ENCODE measurements at places on chromosomes 7 and 10.

- DNase-seq = no peak
Observed at GRCh38 chr10:57979491-57979890, 288.2 kb downstream of the IPMK start.

DNA sequence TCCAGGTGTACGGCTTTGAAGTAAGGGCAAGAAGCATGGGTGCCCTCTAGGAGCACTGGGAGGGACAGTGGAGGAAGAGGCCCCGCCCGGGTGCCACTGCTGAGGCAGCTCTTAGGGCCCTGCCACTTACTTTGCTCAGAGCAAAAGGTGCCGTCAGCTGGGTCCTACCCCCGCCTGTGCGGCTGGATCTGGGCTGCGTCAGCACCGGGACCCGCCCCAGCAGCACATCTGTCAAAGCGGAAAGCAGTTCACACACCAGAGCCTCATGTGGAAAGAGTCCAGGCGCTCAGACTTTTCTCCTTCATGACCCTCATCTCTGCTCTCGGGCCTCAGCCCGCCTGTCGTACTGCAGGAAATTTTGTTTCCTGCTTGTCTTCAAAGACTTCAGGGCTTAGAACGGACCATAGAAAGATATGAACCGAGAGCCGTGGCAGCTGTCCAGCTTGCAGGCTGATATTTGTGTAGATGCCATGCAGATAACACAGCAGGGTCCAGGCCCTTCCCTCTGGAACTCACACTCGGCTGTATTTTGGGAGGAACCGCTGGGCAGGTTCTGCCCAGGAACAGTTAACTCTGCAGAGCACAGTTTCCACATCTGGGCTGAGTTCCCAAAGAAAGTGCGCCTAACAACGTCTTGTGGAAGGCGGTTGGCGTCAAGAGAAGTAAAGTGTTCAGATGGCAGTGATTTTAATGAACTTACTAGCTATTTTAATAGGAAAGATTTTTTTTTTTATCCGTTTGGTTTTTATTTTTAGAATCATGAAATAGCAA, 44.3 kb upstream of the PRKAR1B start:
- no peak for DNase-seq

DNA sequence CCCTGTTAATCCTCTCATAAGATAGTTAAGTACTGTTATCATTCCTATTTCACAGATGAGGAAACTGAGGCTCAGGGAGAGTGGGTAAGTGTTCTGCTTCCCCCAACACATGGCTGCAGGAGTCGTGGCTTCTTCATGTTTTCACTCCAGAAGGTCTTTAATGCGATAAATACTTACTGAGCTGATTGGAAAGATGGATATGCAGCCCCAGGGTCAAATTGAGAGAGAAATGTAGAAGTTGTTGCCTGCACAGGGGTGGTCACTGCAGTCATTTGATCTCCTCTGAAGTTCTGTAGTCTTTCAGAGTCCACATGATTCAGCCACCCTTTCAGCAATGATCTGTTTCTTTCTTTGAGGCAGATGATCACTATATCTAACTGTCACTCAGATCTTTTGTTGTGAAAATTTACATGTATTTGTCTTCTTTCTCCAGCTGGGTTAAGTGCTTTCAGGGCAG, 29.3 kb downstream of the CRCP start:
- no peak for DNase-seq

DNA sequence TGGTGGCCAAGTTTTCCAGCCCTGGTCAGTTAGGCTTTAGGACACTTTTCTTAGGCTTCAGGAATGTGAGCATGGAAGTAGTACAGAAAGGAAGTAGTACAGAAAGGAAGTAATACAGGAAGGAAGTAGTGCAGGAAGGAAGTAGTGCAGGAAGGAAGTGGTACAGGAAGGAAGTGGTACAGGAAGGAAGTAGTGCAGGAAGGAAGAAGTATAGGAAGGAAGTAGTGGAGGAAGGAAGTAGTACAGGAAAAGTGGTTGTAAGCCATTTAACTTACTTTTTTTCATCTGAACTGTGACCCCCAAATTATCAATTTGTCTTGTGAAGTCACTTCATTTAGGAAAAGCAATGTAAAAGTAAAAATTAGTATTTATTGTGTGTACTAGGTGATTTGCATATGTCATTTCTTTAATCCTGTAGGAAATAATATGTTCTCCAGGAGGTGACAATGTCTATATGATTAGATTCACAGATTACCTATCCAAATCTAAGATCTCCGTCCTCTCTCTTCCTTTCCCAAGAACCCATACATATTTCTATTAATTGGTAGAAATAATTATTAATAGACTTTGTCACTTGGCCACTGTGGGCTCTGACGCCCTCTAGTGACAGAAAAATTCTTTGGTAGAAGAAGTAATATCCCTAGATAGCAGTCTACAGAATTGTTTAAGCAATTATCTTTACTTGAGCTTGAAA, 3.9 kb upstream of the FAS start:
- peak; percentile 25 for DNase-seq

DNA sequence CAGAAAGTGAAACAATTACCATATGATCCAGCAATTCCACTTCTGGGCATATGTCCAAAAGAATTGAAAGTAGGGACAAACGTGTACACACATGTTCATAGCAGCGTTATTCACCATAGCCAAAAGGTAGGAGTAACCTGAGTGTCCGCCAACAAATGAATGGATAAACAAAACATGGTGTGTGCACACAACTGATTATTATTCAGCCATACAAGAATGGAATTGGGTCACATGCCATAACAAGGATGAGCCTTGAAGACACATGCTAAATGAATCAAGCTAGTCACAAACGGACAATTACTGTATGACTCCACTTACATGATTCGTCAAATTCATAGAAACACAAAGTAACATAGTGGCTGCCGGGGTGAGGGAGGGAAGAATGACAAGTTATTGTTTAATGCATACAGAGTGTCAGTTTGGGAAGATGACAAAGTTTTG, 4.1 kb upstream of the OIT3 start:
- no peak for DNase-seq

GRCh38 chr10:45439873-45440272, 65.9 kb downstream of the ALOX5 start:
- no peak for DNase-seq

- DNase-seq = no peak
Observed at GRCh38 chr7:101113836-101114235, 13.1 kb upstream of the SERPINE1 start.
